WTC11 (cell line): ENCODE measurements at places on chromosomes 1 and 21. TPM values are rescaled to one million over a fixed set of nuclear protein-coding genes. Genes with fewer than 3 reads are reported as not detected.

GLMN gene
- 20.4 to 20.9 TPM (median 20.4 TPM) in 3 replicates for total RNA-seq

SLC30A1 gene
- 20.0 to 26.9 TPM (median 25.3 TPM) in 3 replicates for total RNA-seq

SPSB1 gene
- 4.3 to 5.5 TPM (median 4.6 TPM) in 3 replicates for total RNA-seq

TEX38 gene
- total RNA-seq, result 0.17 to 0.21 TPM (median 0.18 TPM) in 3 replicates

LCE1B gene
- total RNA-seq, result not detected in 3 replicates

CYP4Z1 gene
- total RNA-seq, result not detected in 3 replicates

DIRAS3 gene
- 0.14 to 0.22 TPM (median 0.16 TPM) in 3 replicates for total RNA-seq

GJC2 gene
- 0.72 to 1.2 TPM (median 0.87 TPM) in 3 replicates for total RNA-seq

S100A5 gene
- total RNA-seq, result not detected in 3 replicates

FAM72D gene
- total RNA-seq, result 12.8 to 14.3 TPM (median 12.9 TPM) in 3 replicates

GRCh38 chr1:12143631-12144155 is 23.1 kb upstream of the TNFRSF1B start:
- no peak for DNase-seq

DNA sequence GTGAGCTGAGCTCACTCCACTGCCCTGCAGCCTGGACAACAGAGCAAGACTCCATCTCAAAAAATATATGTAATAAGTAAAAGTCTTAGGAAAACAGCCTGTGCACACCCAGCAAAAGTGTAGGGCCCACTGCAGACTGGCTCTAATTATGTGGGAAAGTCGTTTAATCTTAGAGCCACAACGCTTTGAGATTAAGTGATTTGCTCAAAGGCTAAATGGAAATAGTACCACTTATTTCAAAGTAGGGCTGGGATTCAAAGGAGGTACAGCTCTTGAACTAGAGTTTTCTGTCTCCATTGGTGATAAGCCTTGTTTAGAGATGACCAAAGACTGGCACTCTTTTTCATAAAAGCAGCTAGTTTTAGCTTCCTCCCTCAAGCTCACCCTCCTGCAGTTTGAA is 2.2 kb downstream of the TACSTD2 start:
- no peak for DNase-seq

GRCh38 chr1:26263212-26263611 is 16.7 kb upstream of the SH3BGRL3 start:
- no peak for DNase-seq

- no peak for DNase-seq
Measured at GRCh38 chr1:61011561-61012263, 70.6 kb upstream of the NFIA start.

DNA sequence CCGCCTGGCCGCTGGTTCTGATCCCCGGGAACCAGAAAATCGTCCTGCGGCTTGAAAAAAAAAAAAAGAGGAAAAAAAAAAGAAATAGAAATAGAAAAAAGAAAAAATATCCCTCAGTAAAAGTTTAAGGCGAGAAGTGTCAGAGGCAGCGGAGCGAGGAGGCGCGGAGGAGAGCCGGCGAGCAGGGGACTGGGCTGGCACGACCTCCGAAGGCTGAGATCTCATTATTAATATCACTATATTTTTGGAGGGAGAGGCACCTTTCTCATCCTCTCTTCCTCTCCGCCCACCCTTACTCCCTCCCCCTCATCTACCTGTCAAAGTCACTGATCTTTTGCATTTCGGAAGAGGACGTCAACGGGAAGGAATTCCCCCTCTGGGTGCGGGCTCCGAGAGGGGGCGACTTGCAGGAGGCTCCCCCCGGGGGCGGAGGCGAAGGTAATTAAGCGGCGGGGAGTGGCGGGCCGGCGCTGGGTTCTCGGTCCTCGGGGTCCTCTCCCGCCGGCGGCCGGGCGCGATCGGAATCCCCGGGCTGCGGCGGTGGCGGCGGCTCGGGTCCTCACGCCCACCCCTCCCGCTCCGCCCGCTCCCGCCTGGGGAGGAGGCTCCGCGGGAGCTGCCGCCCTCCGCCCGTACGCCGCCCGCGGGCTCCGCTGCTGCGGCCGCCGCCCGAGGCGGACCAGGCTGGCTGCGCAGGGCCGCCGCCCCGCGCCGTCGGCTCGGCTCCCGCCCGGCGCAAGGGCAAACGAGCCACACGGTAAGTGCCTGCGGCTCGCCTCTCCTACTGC is at the start of gene NTNG1:
Gene NTNG1, plus strand, starts transcription at position 337 of the 788 bp plus-strand sequence.
- peak; percentile 53 for DNase-seq

DNA sequence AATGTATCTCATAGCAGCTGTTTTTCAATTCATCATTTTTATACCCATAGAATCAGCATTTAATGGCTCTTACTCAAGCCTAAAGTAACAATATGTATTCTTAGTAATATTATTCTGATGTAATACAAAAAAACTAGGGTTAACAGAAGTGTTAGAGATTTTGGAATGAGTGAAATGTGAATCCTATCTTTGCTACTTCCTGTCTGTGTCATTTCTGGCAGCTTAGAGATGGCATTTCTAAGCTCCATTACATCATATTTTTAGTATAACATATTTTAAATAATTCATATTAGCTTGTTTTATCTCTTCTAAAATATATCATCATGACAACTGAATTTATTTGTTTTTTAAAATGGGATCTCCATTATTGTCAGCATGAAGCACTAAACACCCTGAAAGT is 90.2 kb downstream of the LRRC7 start:
- DNase-seq, result no peak

DNA sequence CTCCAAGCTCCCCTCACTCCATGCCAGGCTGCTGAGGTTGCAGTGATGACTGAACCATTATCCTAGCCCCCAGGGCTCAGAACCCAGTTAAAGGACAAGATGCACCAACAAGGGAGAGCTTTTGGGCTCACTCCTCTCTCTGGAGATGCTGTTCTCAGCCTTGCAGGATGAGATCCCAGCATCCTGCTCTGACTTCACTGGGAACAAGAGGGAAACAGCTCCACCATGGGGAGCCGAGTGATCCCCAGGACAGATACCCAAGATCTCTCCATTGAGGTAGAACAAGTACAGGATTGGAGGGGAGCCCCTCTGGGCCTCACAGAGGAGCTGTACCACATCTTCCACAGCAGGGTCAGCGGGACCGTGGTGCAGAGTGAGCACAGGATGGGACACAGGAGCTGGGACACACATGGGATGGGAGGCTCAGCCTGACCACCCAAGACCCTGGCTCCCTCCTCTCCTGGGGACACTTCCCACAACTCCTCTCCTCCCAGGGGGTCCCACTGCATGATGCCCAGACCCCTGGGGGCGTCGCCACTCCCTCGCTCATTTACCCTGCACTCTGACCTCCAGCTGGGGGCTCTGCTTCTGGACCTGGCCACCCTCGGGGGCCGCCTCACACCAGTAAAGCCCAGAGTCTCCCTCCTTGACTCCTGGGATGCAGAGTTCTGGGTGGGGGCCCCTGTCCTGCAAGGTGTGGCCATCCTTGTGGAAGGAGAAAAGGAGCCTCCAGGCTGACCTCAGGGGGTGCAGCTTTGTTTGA is 18.6 kb upstream of the SLAMF9 start:
- no peak for DNase-seq

GRCh38 chr1:95207223-95207935 is 26.6 kb upstream of the RWDD3 start:
- DNase-seq, result no peak

GRCh38 chr1:63818567-63819325 is 44.9 kb downstream of the ROR1 start:
- no peak for DNase-seq

DNA sequence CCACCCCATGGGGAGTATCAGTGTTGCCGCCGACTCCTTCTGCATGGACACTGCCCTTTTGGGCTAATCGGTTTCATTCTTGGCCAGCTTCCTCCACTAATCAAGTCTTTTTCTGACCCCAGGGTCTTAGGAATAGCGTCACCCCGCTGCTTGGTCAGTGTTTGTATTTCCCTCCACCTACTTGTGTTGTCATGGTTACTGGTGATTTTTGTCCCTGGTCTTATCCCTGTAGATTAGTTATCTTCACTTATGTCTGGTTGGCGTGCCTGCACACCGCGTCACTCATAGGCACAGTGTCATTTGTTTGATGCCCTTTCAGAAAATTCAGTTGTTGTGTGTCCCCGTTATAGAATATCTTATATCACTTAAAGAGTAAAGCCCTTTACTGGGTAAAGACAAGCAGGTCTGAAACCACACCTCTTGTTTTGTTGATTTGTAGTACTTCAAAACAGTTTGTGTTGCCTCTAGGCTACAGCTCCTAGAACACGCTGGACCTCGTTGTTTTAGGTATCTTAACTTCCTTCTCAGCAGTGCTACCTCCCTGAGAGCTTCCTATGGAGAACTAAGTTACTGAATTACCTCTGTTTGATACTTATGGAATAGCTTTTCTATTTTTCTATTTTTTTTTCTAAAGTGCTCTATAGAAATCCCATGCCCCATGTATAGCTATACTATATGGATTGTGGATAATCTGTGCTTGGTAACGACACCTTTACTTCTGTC is 868 bp downstream of the PPP1R12B start:
- no peak for DNase-seq

- DNase-seq, result no peak
Measured at GRCh38 chr1:185520188-185520920, 203.3 kb upstream of the IVNS1ABP start.

DNA sequence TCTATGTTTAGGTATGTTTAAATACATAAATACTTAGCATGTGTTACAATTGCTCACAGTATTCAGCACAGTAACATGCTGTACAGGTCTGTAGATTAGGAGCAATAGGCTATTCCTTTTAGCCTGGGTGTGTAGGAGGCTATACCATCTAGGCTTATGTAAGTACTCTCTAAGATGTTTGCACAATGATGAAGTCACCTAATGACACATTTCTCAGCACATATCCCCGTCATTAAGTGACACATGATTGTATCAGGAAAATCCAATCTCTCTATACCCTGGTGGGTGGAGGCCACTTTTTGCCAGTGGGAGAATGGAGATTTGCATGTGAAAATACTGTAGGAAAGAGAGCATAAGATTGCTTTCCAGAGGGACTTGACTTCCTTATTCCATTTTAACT is 5.5 kb upstream of the TEDDM1 start:
- no peak for DNase-seq

DNA sequence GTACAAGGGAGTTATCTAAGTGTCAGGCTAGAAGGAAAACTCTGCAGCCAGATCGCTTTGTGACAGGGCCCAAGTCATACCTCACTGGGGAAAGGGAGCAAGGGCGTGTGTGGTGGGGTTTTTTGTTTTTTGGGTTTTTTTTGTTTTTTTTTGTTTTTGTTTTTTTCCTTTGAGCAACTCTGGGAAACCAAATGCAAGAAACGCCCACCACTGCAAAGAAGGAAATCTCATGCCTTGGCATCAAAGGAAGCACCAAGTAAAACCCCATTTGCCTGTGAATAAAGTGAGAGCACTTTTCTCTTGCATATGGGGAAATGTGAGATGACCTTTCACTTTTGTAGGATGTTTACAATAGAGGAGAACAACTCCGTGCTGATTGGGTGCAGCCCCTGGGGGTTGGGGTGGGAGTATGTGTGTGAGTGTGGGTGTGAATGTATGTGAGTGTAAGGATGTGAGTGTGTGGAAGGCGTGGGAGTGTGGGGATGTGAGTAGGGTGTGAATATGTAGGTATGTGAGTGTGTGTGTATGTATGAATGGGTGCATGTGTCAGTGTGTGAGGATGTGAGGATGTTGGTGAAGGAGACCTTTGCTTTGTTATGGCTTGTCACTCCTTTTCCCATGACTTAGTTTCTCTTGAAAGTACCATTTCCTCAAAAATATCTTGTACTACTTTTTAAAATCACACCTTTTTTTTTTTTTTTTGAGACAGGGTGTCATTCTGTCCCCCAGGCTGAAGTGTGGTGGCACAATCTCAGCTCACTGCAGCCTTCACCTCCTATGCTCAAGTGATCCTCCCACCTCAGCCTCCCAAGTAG is 34.6 kb downstream of the IL12RB2 start:
- peak; percentile 28 for DNase-seq

DNA sequence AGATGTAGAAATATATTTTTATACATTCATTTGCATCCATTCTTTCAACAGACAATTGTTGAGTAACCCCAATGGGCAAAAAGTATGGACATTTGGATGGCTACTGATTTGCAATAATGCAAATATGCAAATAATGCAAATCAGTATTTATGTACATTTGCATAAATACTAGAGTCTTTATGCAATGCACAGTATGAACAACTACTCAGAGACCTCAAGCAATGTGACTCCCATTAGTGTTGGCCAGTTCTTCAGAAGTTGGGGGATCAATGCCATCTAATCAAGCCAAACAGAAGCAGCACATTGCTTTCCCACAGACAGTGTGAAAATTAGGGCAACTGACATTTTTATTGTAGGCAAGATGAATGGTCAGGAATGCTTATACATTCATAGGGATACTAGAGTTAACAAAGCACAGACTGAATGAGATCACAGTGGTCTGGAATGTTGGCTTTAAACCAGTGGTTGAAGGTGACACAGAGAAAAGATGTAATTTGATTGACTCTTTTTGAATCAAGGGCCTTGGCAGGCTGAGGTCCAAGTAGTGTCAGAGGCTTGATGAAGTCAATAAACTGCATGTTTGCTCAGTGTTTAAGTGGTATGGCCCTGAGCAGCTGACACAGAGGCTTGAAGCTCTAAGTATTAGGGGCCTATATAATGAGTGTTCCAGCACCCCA is 256.6 kb downstream of the CTH start:
- no peak for DNase-seq

- no peak for DNase-seq
Measured at GRCh38 chr1:54324251-54325140, 81.7 kb downstream of the SSBP3 start.

GRCh38 chr21:25324666-25325065 is 282.6 kb downstream of the MRPL39 start:
- no peak for DNase-seq

GRCh38 chr1:153698923-153699714 is 20.6 kb downstream of the NPR1 start:
- no peak for DNase-seq

DNA sequence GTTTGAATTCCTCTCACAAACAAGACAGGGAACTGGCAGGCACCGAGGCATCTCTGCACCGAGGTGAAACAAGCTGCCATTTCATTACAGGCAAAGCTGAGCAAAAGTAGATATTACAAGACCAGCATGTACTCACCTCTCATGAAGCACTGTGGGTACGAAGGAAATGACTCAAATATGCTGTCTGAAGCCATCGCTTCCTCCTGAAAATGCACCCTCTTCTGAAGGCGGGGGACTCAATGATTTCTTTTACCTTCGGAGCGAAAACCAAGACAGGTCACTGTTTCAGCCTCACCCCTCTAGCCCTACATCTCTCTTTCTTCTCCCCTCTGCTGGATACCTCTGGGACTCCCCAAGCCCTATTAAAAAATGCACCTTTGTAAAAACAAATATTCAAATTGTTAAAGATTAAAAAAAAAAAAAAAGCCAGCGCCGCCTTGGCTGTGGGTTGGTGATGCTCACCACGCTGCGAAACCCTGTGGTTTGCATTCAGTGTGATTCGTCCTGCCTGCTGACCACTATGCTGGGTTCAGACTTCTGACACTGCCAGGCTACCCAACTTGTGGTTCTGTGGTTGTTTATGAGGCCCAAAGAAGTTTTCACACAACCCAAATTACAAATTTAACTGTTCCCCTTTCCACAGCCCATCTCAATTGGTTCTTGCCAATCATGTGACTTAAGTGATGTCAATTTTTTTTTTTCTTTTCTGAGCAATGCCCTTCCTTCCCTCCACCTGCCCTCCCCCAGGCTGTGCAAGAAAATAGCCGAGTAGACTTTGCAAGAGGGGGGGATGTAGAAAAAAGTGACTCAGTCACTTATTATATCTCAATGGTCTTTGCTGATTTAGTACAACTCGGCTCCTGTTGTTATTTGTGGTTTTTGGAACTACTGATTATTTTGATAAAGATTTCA is at the start of gene RUNX1:
Gene RUNX1, minus strand, starts transcription at position 597 of the 912 bp plus-strand sequence.
- no peak for DNase-seq

GRCh38 chr1:65772607-65773006 is 20.1 kb upstream of the PDE4B start:
- no peak for DNase-seq
